ENCODE measurements at places on chromosomes 2 and 18.

GRCh38 chr2:165567273-165567672 lies 97.8 kb downstream of the CSRNP3 start:
- DNase-seq = no peak

DNA sequence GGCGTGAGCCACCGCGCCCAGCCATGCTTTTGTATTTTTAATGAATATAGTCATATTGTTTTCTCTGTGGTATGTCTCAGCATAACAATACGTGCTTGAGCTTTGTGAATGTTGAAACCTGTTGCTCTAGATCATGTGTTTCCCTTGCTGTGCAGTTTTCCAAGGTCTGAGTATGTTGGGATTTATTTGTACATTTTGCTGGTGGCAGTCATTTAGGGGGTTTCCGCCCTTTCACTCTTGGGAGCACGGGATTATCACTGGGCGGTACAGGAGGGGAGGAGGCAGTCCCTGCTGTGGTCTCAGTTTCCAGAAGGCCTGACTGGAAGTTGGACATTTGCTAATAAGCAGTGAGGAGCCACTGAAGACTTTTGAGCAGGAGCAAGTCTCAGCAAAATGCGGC lies 24.9 kb upstream of the CATIP start:
- no peak for DNase-seq

DNA sequence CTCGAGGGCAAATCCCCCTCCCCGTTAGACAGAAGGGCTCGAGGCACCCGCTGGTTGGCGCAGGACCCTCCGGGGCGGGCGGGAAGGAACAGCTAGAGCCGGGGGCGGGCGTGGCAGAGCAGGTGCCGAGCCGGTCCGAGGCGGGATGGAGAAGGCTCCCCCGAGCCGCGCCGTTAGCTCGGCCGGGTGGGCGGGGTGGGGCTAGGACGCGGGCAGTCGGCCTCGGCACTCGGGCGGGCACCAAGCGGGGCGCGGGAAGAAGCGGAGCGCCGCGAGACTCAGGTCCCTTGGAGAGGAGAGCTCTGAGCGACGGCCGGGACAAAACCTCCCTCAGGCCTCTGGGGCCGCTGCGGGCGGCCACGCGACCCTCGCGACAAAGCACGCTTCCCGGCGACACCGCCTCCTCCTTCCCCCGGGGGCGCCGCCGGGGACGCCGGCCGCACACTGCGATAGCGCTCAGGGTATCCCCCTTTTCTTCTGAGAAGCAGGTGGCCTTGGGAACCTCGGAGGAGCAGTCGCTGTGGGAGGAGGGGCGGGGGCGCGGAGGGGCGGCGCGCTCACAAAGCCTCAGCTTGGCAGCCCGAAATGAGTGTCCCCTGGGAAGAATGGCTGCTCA lies 721 bp downstream of the FHOD3 start:
- DNase-seq = no peak

- no peak for DNase-seq
These were observed 28.9 kb downstream of the SERTAD2 start for GRCh38 chr2:64624862-64625261.

DNA sequence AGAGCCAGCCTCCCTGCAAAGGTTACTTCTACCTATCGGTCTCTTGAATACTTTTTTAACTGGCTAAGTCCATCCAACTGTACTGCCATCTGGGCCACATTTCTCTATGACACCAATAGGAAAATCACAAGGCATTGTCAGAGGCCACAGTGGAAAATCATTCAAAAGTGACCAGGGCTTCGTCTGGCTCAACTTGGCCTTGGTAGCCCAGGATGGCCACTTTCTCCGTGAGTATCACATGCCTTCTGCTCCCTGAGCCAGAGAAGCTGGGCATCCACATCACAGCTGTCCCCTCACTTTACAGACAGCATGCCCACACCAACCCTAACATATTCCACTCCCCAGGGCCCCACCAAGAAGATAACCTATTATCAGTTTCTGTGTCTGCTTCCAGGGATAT lies 5.8 kb downstream of the CIB4 start:
- DNase-seq = no peak

Measured in stimulated activated CD4-positive, alpha-beta T cell treated with anti-CD3 and anti-CD28 coated beads, Interleukin-15, amount 100 ng/mL, for 48 hours (primary cell).